ENCODE measurements at places on chromosomes 6 and 20.

DNA sequence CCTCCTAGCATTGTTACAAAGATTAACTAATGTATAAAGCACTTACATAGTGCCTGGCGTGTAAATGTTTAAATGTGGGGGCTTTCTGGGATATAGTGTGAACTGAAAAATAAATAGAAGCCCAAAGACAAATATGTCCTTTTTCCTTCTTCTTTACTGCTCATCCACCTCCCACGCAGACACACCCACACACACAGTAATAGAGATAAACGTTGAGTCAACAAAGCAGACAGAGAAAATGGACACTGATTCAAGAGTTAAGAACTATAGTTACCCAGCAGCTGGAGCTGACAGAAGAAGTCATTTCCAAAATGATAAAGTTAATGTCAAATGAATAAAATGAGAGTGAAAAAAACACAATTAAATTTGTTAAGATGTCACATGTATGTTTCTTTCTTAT is 68.3 kb downstream of the FHL5 start:
- DNase-seq: no peak

- DNase-seq: no peak
Observed at GRCh38 chr20:47063407-47063806, 168.8 kb downstream of the EYA2 start.

DNA sequence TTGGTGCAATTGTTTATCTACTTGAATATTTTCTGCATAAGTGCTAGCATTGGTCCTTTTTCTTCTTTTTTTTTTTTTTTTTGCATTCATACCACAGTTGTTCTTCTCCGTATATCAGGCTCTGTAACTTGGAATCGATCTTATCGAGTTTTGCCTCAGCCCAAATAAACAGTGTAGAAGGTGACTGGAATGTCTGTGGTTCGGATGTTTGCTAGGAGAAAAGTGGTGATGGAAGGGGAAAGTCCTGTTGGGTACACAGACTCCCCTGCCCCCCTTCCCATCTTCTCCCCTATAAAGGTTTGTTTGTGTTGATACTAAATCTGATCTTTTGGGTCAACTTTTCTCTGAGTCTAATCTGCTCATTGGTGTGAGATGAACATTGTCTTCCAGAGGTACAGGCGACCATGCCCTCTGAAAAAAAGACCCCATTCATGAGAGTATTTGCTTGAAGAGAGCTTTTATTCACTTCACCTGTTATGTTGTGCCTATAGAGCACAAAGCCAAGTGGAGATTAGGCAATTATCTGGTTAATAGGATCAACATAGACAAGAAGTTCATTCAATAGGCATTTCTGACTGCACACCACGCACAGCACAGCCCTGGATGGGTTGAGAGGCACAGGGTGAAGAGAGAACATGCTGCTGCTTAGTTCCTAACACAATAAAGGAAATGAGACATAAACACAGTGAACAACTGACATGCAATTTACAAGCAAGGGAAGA is 620.0 kb downstream of the PKHD1 start:
- no peak for DNase-seq

- no peak for DNase-seq
Observed at GRCh38 chr6:56689663-56690062, 47.0 kb upstream of the DST start.

- no peak for DNase-seq
Observed at GRCh38 chr20:24778585-24779031, 170.5 kb upstream of the CST7 start.

DNA sequence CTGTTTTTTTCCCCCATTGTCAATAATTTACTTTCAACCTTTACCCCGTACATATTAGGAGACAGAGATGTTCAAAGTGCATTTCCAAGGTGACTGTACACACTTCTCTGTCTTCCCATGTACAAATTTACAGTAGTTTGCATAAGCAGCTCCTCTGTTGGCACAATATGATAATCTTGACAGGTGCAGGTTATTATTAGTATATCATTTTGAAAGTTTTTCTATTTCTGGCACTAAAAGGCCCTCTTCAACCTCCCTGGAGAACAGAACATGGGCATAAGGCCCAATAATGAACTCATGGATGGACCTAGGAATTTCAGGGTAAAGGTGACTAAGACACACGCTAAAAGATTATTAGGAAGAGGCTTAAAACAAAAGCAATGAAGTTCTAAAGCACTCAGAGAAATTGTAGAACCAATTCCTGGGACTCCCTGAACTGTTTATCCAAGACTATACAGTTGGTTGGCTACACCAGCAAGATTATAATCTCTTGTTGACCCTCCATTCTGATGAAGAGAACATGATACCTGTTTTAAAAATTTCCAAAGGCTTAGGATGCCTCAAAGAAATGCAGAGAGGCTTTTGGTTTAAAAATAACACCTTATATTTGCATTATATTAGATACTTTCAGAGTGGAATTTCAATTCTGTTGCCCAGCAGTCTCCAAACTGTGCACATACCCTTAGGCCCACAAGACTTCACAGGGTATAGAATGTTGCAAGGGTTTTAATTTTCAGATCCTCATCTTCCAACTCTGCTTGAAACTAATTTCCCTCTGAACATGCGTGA is 1.1 kb downstream of the AIG1 start:
- DNase-seq: no peak

DNA sequence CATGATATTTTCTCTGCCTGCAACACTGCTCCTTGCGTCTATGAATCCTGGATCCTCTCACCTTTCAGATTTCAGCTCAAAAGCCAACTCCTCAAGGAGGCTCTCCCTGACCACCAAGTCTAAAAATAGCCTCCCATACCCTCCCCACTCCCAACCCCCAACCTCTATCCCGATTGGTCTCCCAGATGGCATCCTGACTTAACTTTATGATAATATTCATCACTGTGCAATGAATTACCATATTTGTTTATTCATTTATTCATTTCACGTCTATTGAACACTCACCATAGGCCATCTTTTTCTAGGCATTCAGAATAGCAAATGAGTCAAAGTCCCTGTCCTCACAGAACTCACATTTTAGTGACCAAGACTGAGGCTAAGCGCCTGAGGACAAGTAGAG is 42.6 kb upstream of the NFATC2 start:
- no peak for DNase-seq

DNA sequence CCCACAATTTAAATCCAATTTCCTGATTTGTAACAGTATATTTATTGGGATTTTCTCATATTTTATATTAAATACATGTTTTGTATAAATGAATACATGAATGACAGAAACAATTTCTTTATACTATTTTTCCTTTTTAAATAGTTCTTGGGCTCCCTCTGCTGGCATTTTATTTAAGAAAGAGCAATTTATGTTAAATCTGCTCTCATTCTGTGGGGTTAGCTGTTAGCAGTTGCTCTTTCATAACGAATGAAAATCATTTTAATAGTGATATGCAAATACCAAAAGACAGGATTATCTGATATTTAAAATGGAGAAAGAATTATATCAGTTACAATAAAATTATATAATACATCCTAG is 118.3 kb downstream of the RALGAPA2 start:
- no peak for DNase-seq

- no peak for DNase-seq
Observed at GRCh38 chr6:56771189-56771588, 128.5 kb upstream of the DST start.

DNA sequence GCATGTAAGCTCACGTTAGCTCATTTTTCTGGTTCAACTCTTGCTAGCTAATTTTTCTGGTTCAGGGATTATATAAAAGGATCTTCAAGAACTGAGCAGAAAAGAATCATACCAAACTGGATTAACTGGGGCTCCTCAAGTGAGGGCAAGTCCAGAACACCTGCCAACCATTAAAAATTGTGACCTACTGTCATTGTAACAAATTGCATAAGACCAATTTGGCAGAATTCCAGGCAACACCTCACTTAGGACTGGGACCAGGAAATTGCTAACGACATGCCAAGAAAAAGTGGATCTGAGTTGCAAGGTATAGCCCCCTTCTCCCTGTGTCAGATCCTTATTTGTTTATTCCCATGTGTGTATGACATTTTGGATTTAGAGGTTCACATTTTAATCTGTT is 216.6 kb downstream of the HIVEP2 start:
- DNase-seq: no peak

GRCh38 chr20:39492223-39492797 is 530.2 kb downstream of the DHX35 start:
- DNase-seq: no peak

- DNase-seq: no peak
Observed at GRCh38 chr6:165805067-165805555, 142.1 kb upstream of the PDE10A start.
